Immature natural killer cell (primary cell): ENCODE measurements at places on chromosomes 1 and 21.

GRCh38 chr1:24540051-24540905, 15.6 kb upstream of the NCMAP start:
- DNase-seq, result no peak

GRCh38 chr1:38117444-38117887, 70.9 kb upstream of the POU3F1 start:
- no peak for DNase-seq

- DNase-seq, result no peak
Measured at GRCh38 chr1:231387770-231388669, 34.1 kb downstream of the EGLN1 start.

DNA sequence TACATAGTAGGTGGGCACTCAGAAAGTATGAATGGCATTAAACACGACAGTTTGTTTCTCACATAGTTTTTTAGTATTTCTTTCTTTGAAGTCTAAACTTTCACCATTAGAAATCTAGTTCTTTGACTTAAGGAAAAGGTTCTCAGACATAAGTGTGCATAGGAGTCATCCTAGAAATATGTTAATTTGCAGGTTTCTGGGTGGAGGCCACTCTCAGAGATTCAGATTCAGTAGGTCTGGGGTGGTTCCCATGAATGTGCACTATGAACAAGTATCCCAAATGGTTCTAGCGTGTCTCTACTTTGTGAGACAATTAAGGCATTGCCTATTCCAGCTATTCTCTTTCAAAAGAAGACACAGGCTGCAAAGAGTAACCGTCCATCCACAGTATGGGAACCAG, 119.3 kb downstream of the NGF start:
- no peak for DNase-seq

DNA sequence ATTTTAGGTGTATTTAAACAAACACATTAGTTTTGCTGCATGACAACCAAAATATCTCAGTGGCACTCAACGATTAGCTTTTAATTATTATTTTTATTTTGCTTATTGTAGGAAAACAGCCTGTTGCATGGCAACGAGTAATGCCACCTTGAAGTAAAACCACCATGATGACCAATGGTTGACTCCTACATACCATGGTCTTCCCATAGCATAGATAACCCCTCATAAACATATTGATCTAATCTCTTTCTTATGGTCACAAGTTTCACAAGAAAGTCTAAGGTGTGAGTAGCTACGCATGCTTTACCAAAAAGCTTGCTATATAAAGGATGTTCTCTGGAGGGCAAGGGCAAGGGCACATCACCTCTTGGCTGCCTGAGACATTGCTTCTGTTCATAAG, 61.5 kb upstream of the PTBP2 start:
- no peak for DNase-seq

DNA sequence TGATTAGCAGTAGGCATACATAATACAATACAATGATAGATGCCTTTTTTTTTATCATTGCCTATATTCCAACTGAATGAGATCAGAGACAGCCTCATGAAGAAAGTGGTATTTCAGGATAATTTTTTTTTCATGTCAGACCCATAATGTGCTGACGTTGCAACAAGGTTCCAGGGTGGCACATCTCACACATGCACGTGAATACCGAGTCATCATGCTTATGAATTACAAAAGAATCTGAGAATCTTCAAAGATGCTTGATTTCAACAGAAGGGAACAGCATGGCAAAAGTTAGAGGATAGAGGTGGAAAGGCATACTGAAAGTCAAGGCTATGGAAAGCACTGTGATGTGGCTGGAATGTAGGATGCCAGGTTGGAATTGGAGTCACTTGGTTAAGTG, 5.0 kb upstream of the RNF11 start:
- no peak for DNase-seq

DNA sequence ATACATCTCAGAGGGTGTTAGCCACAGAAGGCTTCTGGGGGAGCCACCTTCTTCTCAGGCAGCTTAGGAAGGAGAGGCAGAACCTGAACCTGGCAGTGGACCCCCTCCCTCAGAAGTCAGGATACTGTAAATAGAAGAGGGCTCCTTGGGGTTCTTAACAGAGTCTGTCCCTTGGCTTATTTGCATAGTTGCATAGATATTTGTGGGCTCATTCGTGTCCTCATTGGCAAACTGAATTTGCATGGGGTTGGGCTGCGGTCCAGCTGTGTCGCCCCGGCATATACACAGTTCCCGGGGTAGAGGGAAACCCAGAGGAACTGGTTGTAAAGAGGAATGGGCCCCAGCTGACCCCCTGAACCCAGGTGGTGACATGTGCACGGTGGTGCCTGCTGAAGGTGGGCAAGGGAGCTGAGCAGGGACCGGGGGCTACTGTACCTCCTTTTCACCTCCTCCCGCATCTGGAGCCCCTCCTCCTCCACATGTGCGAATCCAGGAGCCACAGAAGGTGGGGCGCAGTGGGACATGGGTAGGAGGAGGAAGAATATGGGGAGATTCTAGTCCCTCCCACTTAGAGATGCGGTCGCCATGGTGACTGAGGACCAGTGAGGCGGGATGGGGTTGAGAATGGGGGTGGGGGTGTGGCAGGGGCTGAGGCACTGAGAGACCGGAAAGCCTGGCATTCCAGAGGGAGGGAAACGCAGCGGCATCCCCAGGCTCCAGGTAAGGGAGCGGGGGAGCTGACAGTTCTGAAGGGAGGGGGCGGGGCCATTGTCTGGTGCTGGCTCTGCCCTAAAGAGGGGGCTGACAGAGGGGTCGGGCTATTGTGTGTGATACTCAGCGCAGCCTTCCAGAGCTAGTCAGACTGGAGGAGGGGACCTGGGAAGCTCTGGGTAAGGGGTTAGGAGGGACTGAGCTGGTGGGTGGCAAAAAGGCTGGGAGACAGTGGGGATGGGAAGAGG, 3.7 kb upstream of the SEMA4A start:
- DNase-seq, result no peak

DNA sequence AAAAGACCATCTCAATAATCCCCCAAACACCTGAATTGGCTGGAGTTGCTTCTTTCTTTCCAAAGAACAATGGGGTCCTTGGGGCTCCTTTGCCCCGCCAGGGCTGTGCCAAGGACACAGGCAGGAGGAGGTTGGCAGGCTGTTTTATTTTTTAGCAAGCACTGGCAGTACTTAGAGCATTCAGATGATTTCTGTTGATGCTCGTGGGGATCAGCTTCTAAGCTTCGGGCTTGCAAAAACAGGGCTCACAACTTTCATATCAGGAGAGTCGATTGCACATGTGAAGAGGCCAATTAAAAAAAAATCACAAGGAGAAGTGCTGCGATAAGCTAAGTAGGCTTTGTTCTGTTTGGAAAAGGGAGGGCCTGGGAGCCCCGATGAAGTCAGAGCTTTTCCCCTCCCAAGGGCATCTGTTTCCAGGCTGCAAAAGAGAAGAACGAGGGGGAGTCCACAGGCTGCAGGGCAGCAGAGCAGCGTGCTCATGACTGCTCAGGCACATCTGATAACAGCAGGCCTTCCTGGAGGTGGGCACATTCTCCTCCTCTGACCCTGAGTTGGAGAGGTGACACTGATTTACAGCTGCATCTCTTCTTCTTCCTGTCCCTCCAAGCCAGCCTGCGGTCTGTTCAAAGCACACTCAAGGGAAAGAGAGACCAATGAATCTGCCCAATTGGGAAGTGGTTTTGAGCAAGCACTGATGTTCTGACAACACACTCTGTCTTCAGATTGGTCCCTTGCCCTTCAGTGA, 27.3 kb upstream of the BCAR3 start:
- peak; percentile 14 for DNase-seq

DNA sequence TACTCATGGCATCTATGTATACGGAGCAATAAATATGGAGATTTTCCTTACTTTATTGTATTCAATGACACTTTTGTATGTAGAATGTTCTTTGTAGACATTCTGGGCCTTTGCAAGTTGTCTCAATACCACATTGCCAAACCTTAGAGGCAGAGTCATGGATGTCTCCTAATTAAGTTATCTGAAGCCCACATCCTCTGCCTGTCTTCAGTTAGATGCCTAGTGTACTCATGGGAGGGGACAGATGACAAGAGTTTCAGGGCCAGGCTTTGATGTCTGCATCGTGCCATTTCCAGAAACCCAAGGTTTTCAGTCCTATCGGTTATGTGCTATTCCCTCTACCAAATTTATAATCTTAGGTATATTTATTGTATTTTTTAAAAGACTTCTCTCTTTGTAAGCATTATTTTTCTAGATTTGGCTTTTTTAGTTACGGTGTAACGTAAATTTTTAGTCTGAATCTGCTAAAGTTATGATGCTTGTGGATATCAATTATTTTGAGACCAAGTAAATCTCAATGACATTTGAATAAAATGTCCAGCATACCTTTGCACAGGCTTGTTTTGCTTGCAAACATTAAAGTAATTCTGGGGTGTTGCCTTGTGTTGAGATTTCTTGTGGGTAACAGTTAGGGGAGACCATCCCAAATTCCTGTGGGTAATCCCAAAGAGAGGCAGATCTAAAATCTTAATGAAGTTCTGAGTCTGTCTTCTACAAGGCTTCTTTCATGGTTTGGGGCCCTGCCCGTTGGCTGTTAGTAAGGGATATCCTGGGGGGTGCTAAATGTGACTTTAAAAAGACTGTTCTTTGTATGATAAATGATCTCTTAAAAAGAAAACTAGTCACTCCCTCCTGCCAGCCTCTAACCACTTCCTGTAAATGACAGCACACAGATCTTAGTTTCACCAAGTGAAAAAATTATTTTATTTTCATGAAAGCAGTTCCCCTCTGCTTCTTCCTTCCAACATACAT, 8.0 kb upstream of the MACF1 start:
- peak; percentile 67 for DNase-seq

DNA sequence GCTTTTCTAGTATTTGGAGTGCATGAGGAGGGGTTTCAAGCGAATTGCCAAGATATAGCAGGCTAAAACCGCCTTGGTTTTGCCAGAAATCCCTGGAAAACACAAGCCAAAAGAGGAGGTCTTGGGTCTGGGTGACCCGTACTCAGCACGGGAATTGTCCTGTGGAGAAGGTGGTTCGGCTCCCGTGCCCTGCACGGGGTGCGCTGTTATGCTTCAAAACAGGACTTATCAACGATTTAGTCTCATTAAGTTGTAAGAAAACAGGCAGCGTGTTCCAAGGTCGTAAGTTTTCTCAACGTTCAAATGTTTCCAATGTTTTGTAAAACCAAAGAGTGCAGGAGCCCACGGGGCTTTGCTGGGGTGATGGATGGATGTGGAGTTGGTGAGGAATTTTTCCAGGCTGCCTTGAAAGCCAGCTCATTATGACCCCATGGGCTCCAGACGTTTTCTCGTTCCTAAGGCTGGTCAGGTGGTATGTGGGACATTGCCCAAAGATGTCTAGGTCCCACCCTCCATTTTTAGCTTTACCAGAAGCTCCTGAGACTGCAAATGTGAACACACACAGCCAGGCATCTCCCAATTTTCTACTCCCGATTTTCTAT, 75.4 kb upstream of the CLDN14 start:
- DNase-seq, result no peak

- DNase-seq, result no peak
Measured at GRCh38 chr1:97727029-97727428, 193.8 kb downstream of the DPYD start.

- no peak for DNase-seq
Measured at GRCh38 chr1:165409657-165410358, 35.1 kb downstream of the RXRG start.

GRCh38 chr1:84759756-84760155, 69.5 kb upstream of the SSX2IP start:
- no peak for DNase-seq

DNA sequence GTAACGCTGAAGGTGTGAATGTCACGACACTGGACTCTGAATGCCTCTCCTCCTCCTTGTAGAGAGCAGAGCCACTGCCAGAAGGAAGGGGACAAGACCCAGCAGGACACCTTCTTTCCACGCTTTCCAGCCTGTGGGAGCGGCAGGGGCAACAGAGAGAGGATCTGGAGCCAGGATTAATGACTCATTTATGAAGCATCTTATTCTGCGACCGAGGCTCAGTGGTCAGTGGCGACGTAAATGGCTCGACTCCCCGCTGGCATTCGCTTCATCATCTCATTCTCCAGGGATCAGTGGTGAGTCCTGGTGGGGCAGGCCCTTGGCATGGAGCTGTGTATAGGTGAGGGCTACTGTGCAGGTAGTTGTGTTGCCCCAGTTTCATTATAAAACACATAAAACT, 4.6 kb downstream of the SLC37A1 start:
- DNase-seq, result no peak
